ENCODE measurements at places on chromosomes 7 and 10. TPM values are rescaled to one million over a fixed set of nuclear protein-coding genes. Genes with fewer than 3 reads are reported as not detected.

MEOX2 gene
- not detected for total RNA-seq

CHCHD3 gene
- 60.7 TPM for total RNA-seq

TMEM184A gene
- not detected for total RNA-seq

CYP2E1 gene
- 14.7 TPM for total RNA-seq

PTF1A gene
- 0.41 TPM for total RNA-seq

DENND10 gene
- total RNA-seq = 70.1 TPM

GPNMB gene
- total RNA-seq = 3.7 TPM

AMZ1 gene
- 1.6 TPM for total RNA-seq

CFAP69 gene
- total RNA-seq = 3.3 TPM

FZD1 gene
- 6.9 TPM for total RNA-seq

ITPRID1 gene
- total RNA-seq = 1.2 TPM

FAM241B gene
- 13.9 TPM for total RNA-seq

GRCh38 chr10:131817866-131818509 is 82.8 kb upstream of the PPP2R2D start:
- DNase-seq = no peak

DNA sequence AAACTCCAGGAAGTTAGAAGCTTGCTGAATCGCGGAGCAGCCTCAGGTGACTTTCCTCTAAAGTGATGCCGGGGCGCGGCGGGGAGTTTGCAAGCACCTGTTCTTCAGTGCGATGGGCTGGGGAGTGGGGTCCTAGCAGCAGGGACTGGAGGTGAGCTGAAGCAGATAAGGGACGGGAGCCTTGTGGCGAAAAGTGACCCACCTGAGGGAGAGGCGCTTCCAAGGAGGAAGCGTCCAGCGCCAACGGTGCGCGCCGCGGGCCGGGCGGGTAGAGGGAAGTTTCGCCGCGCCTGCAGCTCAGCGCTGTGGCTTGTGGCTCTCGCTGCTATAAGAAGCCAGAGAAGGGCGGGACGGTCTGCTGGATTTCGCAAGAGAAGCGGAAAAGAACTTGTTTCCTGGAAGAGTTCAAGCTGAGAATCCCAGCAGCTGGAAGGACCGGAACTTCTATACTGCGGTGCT is at the start of gene STEAP4:
Gene STEAP4, minus strand, starts transcription at position 305 of the 459 bp plus-strand sequence. CDS start 22,625 bp downstream, outside the sequence.
- DNase-seq = no peak

- no peak for DNase-seq
These were observed 5.4 kb downstream of the CHST15 start for GRCh38 chr10:124087672-124088634.

- DNase-seq = peak; percentile 53
These were observed 163.1 kb downstream of the PRKCQ start for GRCh38 chr10:6416892-6417512.

DNA sequence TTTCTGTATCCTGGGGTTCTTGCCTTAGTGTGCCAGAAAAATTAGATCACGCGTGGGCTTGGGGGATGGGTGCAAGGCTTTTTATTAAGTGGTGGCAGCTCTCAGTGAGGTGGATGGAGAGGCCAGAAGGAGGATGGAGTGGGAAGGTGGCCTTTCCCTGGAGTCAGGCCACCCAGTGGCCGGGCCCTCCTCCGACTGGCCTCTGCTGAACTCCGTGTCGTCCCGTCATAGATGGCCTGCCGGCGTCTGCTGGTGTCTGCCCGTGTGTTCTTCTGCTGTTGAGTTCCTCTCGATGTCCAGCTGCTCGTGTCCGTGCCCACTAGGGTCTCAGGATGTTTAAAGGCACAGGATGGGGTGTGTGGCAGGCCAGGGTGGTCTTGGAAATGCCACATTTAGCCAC is 4.0 kb upstream of the ZNF746 start:
- DNase-seq = no peak

DNA sequence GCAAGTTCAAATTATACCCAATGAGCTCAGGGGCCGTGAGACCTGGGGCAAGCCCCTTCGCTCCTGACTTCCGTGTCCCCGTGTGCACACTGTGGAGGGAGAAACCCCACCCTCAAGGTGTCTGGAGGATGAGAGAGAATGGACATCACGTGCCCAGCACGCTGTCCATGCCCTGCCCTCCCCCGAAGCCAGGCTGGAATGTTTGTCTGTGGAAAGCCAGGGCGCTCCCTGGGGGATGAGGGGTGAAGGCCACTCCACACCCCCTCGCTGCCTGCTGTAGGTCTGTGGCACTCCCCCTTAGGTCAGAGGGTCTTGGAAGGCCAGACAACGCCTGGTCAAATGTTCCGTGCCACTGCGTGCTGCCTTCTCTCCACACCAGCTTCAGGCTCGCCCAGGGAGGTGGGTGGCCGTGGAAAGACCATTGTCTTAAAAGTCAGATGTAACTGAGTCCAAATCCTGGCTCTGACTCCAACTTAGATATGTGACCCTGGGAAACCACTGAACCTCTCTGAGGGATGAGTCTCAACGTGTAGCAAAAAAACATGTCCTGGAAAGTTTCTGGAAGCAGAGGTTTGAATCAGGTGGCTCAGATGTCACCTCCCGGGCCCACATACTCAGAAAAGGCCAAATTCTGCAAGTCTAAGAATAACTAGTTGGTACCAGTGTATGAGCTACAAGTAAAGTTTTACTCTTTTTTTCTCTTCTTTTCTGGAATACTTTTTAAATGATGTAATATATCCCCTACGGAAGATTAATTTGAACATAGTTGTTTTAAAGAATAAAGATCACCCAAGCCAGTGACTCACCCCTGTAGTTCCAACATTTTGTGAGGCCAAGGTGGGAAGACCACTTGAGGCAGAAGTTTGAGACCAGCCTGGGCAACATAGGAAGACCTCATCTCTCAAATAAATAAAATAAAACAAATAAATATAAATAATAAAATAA is 24.9 kb downstream of the RCC1L start:
- no peak for DNase-seq

- DNase-seq = no peak
These were observed 814 bp downstream of the MEST start for GRCh38 chr7:130492523-130493274.

- no peak for DNase-seq
These were observed 3.9 kb upstream of the PAX2 start for GRCh38 chr10:100741378-100742075.

- no peak for DNase-seq
These were observed 211.8 kb upstream of the PPP2R2D start for GRCh38 chr10:131689016-131689415.

DNA sequence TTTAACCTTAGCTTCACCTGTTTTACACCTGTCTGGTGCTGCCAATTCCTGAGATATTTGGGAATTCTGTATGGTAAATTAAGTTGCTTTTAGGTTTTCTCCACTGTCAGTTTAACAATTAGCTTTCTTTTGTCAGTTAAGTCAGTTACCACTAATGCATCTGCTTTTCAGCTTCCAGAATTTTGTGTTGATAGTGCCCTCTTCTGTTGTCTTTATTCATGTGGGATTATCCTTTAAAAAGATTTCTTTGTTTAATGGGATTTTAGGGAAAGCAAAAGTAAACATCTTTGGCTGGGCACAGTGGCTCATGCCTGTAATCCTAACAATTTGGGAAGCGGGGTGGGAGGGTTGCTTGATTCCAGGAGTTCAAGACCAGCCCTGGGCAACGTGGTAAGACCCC is 8.1 kb downstream of the TFAM start:
- no peak for DNase-seq

- DNase-seq = no peak
These were observed 277.3 kb upstream of the SEMA3D start for GRCh38 chr7:85464042-85464651.

DNA sequence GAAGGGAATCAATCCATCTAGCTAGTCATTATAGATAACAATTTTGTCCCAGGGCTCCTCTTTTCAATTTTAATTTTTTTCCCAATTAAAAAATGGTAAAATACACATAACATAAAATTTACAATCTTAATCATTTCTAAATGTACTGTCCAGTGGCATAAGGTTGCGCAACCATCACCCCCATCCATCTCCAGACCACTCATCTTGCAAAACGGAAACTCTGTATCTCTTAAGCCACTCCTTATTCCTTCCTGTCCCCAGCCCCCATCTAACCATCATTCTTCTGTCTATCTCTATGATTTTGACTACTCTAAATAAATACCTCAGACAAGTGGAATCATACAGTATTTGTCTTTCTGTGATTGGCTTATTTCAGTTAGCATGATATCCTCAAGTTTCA is 46.1 kb upstream of the RAB18 start:
- no peak for DNase-seq

DNA sequence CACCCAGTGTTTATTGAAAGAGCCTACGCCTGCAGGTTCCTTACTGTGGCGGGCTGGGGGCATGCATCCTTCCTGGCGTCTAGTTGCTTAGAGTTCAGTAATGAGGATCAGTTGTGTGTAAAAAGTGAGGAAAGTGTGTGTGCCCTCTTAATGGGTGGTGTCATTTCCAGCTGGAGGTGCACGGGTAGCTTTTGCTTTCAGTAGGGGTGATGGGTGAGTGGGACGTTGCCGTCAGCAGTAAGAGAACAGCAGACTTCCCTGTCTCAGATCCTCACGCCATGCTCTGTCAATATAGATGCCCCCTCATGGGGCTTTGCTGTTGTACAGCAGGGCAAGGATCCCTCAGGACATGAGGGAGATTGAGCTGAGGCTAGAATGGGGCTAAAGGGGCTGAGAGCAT is 352.6 kb upstream of the GALNT17 start:
- DNase-seq = no peak

DNA sequence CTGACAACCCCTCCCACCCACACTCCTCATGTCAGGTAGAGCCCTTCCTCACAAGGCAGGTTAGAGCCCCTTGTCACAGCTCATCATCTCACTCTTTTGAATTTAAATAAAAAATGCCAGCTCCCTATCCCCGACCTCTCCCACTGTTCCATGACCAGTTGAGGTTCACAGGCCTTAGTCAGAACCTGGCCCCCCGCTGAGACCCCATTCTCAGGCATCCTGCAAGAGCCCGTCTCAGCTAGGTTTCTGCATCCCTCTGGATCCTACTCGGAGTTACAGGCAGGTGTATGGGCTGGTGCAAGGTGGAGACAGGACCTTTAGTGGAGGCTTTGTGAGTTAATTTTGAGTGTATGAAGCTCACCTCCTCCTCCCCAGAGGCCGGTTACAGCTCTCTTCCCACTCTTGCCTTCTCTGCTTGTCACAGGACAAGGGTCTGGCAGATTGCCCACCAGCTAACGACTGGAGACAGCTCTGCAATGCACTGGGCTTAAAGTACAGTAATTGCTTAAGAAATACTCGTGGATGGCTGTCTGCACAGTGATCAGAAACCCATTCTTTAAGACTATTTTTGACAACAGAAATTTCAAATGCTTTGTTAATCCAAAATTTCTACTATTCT is 394.9 kb upstream of the DPP6 start:
- DNase-seq = no peak

DNA sequence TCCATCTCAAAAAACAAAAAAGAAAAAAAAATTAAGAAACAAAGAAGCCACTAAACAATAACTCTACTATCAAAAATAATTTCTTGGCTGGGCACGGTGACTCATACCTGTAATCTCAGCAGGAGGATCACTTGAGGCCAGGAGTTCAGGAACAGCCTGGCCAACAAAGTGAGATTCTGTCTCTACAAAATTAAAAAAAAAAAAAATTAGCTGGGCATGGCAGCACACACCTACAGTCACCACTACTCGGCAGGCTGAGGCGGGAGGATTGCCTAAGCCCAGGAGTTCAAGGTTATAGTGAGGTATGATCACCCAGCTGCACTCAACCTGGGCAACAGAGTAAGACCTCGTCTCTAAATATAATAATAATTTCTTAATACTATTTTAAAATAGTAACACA is 69.0 kb downstream of the PARD3 start:
- no peak for DNase-seq

GRCh38 chr10:60141896-60142559 is 235.7 kb upstream of the CCDC6 start:
- DNase-seq = no peak

DNA sequence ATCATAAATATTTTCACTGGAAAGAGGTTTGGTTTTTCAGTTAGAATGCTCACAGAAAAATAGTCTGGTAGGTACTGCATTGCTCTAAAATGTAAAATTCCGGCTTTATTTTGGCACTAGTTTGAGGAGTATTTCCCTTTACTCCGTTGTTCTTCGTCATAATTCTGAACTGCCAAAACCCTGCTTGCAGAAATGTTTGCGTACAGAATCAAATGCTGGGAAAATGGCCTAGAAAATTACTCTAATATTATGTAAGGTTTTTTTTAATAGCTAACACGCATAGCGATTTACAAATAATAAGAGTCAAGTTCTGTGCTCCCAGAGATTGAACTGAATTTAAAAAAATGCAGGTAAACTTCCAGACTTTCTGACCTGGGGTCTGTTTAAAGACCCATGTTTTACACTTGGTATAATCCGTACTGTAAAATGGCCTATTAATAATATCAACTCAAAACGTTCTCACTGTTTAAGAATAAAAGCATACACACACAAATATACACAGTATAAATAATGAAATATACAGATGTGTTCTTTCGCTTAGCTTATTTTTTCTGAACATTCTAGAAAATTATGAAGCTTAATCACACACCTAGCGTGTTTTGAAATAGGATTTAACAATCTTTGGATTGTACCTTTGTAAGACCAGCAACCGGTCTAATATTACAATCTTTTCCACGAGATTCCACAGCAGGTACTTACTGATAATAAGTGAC is 23.5 kb upstream of the ANLN start:
- no peak for DNase-seq

- DNase-seq = no peak
These were observed 393.6 kb upstream of the GALNT17 start for GRCh38 chr7:70738151-70738885.

GRCh38 chr10:100518761-100519241 is 860 bp downstream of the SEC31B start:
- peak; percentile 66 for DNase-seq

GRCh38 chr7:87570178-87570577 is 30.5 kb downstream of the ABCB1 start:
- no peak for DNase-seq

DNA sequence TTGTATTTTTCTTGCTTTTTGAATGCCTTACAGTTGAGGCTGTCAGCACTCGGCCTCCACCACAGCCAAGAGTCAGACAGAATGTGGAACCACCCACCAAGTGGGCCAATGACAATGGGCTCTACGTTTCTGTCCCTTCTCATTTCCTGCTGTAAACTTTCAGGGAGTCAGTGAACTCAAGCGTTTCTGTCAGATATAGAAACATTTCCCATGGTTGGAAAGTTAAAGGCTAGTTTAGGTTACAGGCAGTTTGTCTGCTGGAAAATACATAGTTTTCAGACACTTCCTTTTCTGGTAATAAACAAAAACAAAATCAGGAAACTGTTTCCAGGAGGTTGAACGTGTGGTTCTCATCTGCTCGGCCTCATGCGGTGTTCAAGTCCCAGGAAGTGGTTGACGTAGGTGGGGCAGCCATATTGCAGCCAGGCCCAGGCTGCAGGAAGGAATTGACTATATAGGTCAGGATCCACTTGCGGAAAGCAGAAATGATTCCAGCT is 245.1 kb downstream of the CAMK1D start:
- no peak for DNase-seq
